ENCODE measurements at places on chromosomes 2 and 18.

- no peak for DNase-seq
Measured at GRCh38 chr2:101900375-101900774, 91.4 kb upstream of the IL1R2 start.

DNA sequence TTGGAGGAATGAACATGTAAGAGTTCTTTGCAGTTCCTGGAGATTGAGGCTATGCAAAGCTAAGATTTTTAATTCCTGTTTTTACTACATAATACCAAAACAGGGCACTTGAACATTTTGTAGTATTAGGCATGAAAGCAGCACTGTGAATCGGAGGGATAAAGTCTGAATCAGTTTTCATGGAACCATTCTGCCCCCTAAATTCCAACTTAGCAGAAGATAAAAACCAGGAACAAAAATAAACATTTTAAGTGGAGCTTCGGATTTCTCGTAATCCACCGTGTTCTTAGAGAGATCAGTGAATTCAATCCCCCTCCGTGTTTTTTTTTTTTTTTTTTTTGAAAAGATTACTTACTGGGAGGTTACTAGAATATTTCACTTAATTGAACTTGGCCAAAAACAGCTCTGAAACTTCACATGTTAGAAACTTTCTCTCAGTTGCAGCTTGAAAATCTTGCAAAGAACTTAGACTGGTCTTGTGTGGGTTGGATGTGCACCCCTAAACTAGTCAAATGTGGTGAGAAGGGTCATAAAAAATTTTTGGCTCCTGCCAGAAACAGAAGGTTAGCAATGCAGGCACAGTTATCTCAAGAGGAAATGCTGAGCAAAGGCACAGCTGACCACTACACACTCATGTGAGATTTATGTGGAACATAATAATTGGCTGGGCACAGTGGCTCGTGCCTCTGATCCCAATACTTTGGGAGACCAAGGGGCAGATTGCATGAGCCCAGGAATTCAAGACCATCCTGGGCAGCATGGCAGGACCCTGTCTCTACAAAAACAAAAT is 145.4 kb upstream of the RNF152 start:
- no peak for DNase-seq

- DNase-seq = peak; percentile 58
Measured at GRCh38 chr2:16281451-16282335, 341.3 kb downstream of the MYCN start.

GRCh38 chr18:33854086-33854826 is 276.2 kb downstream of the ASXL3 start:
- DNase-seq = peak; percentile 40

DNA sequence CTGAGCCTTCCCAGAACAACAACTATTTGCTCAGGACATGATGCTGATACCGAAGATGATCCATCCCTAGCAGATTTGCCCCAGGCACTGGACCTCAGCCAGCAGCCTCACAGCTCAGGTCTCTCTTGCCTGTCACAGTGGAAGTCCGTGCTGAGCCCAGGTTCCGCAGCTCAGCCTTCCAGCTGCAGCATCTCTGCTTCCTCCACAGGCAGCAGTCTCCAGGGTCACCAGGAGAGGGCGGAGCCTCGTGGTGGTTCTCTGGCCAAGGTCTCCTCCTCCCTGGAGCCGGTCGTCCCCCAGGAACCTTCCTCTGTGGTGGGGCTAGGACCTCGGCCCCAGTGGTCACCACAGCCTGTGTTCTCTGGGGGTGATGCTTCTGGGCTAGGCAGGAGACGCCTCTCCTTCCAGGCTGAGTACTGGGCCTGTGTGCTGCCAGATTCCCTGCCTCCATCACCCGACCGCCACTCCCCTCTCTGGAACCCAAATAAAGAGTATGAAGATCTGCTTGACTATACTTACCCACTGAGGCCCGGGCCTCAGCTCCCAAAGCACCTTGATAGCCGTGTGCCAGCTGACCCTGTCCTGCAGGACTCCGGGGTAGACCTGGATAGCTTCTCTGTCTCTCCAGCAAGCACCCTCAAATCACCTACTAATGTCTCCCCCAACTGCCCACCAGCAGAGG is 15.4 kb downstream of the CEP68 start:
- peak; percentile 39 for DNase-seq

DNA sequence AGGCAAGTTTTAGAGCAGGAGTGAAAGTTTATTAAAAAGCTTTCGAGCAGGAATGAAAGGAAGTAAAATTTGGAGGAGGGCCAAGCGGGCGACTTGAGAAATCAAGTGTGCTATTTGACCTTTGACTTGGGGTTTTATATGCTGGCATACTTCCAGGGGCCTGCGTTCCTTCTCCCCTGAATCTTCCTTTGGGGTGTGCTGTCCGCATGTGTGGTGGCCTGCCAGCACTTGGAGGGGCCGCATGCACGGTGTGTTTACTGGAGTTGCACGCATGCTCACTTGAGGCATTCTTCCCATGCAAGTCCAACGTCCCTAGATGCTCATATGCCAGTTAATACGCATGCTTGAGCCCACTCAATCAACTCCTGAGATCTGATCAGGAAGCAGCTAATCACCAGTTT is 78.3 kb upstream of the MAP4K4 start:
- no peak for DNase-seq

DNA sequence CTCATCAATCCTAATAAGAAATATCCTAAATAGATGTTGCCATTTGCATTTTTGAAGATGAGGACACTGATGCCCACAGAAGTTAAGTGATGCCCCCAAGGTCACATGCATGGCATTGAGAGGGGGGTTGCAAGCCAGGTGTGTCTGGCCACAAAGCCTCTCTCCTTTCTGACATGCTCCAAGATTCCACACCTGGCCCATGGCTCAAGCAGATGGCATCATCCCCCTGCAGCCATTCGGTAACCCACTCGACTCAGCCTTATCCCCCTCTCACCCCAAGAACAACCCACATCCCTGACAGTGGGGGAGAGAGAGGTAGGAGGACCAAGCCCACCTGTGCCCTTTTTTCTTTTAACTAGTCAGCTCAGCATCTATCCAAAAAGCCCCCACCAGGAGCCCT is 16.5 kb upstream of the TEX51 start:
- no peak for DNase-seq

DNA sequence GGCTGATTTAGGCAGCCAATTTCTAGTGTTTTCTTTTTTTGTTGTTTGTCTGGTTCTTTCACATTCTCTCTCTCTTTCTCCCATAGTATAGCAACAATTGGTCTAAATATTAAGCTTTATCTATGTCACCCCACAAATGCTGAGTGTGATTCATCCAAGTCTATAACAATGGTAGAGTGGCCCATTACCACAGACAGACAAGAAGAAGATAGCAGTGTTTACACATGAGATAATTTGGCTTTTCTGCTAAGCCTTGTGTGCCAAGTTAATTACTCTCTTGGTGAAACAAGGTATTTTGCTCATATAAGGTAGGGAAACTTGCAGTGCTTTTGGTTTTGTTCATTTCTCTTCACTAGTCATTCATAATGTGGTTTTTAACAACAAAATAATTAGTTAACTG is 166.5 kb downstream of the SLC8A1 start:
- DNase-seq = no peak

DNA sequence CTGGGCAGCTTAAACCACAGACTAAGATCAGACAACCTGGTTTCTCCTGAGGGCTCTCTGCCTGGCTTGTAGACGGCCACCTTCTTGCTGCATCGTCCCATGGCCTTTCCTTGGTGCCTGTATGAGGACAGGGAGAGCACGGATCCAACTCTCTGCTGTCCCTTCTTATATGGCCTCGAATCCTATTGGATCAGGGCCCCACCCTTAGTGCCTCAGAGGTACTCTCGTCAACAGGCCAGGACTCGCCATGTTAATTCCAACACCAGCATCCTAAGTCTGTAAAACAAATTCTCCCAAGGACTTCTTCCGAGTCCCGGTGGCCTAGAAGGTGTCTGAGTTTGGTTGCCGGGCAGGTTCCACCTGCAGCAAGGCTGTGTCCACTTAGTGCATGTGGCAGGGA is 40.2 kb downstream of the ATP6V1C2 start:
- DNase-seq = no peak

DNA sequence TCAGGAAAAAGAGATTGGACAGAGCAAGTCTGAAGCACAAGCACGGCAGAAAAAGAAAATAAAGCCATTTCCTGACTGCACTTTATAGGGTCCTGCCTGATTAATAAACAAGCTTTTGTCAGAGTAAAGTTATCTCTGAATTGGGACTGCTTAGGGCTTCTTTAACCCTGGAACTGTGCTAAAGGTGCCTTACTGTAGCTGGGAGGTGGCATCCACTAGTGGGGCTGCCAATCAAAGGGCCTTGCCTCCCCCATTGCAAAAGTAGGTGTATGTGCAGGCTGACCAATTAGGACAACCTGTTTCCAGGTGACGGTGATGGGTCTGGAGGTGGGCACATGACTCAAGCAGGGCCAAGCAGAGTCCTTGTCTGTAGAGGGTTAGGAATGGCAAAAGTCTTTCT is 57.4 kb upstream of the RAPH1 start:
- DNase-seq = no peak

GRCh38 chr18:8998481-8999217 is 103.8 kb upstream of the NDUFV2 start:
- no peak for DNase-seq

DNA sequence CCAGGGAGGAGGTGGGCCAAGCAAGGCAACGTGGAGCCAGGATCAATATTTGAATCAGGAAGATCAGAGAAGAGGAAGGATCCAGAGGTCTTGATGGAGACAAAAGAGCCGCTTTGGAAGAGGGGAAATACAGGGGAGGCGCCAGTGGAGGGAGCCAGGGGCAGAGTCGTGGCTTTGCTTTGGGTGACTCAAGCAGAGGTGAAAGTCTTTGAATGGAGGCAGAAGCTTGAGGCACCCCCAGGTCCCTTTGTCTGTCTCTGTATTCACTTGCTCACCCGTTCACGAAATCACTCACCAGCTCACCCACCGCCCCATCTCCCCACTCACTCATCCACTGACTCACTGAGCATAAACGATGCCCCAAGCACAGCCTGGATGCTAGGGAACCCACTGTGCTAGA is 134.1 kb downstream of the ACOXL start:
- no peak for DNase-seq

GRCh38 chr2:219302412-219302968 is 6.7 kb downstream of the PTPRN start:
- no peak for DNase-seq

GRCh38 chr18:31819106-31819924 is 58.6 kb upstream of the SLC25A52 start:
- peak; percentile 66 for DNase-seq

DNA sequence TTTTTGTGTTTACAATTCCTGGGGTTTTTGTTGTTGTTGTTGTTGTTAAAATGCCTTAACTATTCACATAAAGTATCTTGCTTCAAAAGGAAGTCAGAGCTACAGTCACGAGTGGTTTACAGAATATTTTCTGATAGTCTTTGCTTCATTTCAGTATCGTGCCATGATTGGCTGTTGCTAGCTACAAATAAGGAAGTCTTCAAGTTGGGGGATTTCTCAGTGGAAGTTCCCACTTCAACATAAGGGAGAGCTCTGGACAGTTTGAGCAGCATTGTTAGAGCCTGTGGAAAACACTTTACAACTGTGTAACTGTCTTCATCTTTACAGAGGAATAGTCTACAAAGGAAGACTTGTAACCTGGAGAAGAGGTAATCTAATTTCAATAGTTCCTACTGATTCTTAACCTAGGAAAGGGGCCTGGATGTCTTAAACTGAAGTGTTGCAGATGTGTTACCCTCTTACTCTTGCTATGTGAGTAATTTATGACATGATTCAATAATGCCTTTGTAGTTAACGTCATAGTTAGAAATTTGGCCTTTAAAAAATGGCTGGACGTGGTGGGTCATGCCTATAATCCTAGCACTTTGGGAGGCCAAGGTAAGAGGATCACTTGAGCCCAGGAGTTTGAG is 23.4 kb upstream of the TANK start:
- DNase-seq = peak; percentile 38

DNA sequence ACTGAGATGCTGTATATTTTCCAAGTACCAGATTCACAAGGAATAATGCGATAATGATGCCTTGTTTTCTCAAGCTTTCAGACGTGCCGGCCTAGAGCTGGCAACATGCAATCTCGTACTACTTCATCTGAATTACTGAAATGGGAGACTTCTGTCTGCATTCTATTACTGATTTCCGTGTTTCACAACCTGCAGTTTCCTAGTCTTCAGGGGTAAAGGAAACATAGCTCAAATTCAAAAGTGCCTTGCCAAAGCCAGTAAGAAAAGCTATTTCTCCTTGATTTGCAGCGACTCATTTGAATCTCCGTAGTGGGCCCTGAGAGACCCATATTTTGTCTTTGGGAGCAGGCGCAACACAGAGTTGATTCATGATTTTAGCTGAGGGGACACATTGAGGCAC is 289.0 kb downstream of the CNTNAP5 start:
- no peak for DNase-seq

- peak; percentile 99 for DNase-seq
Measured at GRCh38 chr2:190469771-190470170, 61.6 kb downstream of the MFSD6 start.

- DNase-seq = peak; percentile 53
Measured at GRCh38 chr18:66124394-66124793, 373.6 kb downstream of the CDH7 start.

GRCh38 chr18:46407486-46408166 is 249.4 kb downstream of the LOXHD1 start:
- no peak for DNase-seq

DNA sequence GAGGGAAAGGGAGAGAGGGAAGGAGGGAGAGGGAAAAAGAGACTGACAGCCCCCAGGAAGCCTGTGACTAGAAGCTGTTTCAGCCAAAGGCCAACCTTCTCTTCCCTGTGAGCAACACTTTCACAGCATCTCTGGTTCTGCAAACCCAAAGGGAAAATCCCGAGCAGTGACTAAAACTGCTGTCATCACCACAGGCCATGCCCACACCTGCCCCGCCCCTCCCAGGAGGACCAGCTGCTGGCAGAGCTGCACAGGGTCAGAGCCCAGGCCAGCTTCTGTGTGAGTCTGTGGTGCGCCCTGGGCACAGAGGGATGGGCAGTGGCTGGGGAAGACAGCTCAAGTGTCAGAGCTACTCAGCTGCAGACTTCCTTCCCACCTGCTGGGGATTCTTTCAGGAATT is 64.9 kb upstream of the OTOS start:
- DNase-seq = no peak

DNA sequence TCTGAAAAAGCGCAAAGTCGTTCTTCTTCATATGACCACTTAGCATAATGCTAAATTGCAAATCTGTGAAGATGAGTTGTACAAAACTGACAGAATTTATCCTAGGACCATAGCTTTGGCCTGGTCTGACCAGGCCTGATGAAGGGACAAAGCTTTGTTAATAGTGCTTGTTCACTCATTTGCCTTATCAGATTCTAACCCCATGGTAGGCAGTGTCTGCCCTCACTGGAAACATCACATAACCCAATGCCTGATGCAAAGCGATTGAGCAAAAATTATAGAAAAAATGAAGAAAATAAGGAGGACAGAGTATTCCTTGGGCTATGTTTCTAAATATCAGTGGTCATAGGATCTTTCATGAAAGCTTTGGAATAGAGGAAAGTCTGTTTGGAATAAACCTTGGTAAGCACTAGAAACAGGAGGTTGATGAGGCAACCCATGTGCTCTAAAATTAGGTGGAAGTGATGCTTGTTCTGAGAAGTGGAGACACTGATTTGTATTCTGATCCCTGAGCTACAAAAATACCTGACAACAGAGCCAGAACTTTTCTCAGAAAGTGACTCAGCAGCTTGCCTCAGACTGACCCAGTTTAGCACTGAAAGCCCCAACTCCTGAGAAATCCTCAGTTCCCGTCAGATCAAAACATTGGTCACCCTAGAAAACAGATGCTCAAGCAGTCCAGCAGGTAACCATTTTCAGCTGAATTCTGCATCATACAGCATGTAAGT is 131.4 kb upstream of the MAPRE2 start:
- no peak for DNase-seq

- peak; percentile 74 for DNase-seq
Measured at GRCh38 chr2:45938649-45939511, 287.4 kb downstream of the PRKCE start.
